ENCODE measurements at places on chromosomes 3 and 15. TPM values are rescaled to one million over a fixed set of nuclear protein-coding genes. Genes with fewer than 3 reads are reported as not detected.

HEMK1 gene
- 6.6 TPM for total RNA-seq

ARRDC4 gene
- 3.9 TPM for total RNA-seq

LRRC3B gene
- total RNA-seq: not detected

SCAANT1 gene
- not detected for total RNA-seq

CLDN18 gene
- total RNA-seq: not detected

CYP1A2 gene
- total RNA-seq: not detected

CP gene
- total RNA-seq: 0.13 TPM

PIGZ gene
- 1.7 TPM for total RNA-seq

ZFYVE19 gene
- 34.0 TPM for total RNA-seq

HACD3 gene
- total RNA-seq: 29.2 TPM

CKMT1A gene
- 38.8 TPM for total RNA-seq

SLC51B gene
- not detected for total RNA-seq

DALRD3 gene
- total RNA-seq: 34.2 TPM

ROPN1B gene
- 0.13 TPM for total RNA-seq

ANKUB1 gene
- 0.26 TPM for total RNA-seq

SLC9A9 gene
- 1.4 TPM for total RNA-seq

PRTG gene
- total RNA-seq: under 0.01 TPM

APBA2 gene
- 5.3 TPM for total RNA-seq

CA12 gene
- total RNA-seq: 44.0 TPM

PDHB gene
- total RNA-seq: 37.5 TPM

SCG3 gene
- not detected for total RNA-seq

ABI3BP gene
- 0.53 TPM for total RNA-seq

FLNB gene
- 822 TPM for total RNA-seq

SLC24A5 gene
- total RNA-seq: not detected

GADL1 gene
- not detected for total RNA-seq

CISH gene
- 0.26 TPM for total RNA-seq

GOLGA8S gene
- under 0.01 TPM for total RNA-seq

DNAH12 gene
- 0.13 TPM for total RNA-seq

SENP8 gene
- 1.1 TPM for total RNA-seq

TTLL3 gene
- total RNA-seq: 11.3 TPM

MOBP gene
- not detected for total RNA-seq

THSD4 gene
- 11.5 TPM for total RNA-seq

PLOD2 gene
- total RNA-seq: 36.6 TPM

FSIP1 gene
- total RNA-seq: 28.8 TPM

ZBTB38 gene
- total RNA-seq: 59.0 TPM

TGFBR2 gene
- 16.0 TPM for total RNA-seq

CADPS gene
- total RNA-seq: 1.3 TPM

SPESP1 gene
- total RNA-seq: 4.2 TPM

All from bronchial epithelial cell (primary cell).